ENCODE measurements at places on chromosomes 3 and 15.

DNA sequence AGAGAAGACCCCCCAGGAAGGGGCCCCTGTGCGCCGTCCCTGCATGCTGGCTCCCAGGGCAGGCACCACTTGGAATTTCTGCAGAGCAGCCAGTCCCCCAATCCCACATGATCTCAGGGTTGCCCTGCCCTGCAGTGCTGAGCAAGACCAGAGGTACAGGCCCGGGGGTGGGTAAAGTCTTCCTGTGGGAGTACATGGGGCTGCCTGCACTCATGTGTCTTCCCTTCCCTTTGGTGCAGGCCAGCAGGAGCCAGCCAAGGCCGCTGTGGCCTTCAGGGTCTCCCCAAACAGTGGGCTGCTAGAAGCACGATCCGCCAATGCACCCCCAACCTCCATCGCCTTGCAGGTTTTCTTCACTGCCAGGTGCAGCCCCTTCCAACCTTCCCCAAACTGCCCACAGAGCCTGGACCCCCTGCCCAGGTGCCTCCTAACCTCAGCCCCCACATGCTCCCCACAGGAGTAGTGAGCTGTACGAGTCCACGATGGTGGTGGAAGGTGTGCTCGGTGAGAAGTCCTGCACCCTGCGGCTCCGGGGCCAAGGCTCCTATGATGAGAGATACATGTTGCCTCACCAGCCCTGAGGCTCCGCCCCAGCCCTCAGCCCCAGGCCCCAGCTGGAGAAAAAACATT, 15.0 kb downstream of the ACAA1 start:
- DNase-seq, result no peak

DNA sequence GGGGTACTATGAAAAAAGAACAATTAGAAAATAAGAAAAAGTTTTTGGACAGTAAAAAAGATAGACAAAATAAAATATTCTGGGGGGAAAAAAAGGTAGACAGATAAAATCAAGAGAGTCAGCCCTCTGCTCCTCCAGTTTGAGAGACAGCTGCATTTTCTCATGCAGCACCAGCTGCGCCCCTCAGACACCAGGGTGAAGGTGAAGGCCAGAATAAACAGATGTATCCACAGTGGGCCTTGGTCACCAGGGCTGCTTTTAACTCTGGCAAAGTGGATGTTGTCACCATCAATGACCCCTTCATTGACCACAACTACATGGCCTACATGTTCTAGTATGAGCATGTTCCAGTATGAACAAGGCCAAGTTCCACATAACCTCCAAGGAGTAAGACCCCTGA, 13.9 kb upstream of the RNF7 start:
- DNase-seq, result no peak

GRCh38 chr15:79136434-79137046, 46.0 kb upstream of the RASGRF1 start:
- DNase-seq, result no peak

- DNase-seq, result no peak
Observed at GRCh38 chr3:189842681-189843602, 211.8 kb downstream of the TP63 start.

- DNase-seq, result no peak
Observed at GRCh38 chr3:128665362-128666021, 14.9 kb upstream of the RPN1 start.

Data from NCI-H524 treated with DMSO at 0.1 percent for 48 hours (cell line).